Stimulated activated CD8-positive, alpha-beta memory T cell treated with anti-CD3 and anti-CD28 coated beads, Interleukin-2, amount 100 ng/mL, for 1 hour (primary cell): ENCODE measurements at places on chromosomes 5 and 9.

DNA sequence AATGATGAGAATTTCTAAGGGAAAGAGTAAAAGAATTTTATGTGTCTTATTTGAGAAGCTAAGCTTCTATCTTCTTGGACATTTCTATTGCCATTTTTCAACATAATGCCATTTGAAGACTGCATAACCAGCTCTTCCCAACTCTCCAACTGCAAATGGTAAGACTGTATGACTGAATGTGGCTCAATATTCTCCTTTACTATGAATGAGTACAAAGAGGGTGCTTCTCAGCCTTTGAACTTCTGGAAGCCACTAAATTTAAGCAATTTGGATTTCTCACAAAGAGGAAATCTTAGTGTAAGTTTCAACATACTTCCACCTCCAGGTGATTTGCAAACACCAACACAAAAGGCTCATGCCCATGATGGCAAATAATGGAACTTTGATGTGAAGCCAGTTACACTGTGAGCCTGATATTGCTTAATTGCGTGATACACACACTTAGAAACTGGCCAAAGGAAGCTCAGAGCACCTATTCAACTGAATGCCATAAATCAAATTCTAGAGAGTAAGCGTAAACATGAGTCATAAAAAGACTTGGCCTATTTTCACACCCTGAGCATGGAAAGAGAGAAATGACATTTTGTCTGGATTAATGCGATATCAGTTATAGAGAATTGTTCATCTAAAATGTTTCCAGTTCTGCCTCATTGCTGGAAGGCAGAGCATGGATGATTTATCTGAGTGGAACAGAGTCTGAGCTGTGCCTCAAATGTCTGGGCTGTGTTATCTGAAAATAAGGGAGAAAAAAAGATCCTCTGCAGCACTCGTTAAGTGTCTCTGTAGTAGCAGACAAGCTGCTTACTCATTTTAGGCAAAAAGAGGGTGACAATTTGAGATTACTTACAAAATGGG is 145.3 kb downstream of the PLK2 start:
- DNase-seq = no peak

GRCh38 chr5:168317521-168318147 is 26.2 kb downstream of the WWC1 start:
- DNase-seq = no peak

- DNase-seq = no peak
Observed at GRCh38 chr5:57445705-57446037, 36.9 kb downstream of the ACTBL2 start.

- DNase-seq = no peak
Observed at GRCh38 chr5:39099831-39100230, 25.6 kb upstream of the RICTOR start.

DNA sequence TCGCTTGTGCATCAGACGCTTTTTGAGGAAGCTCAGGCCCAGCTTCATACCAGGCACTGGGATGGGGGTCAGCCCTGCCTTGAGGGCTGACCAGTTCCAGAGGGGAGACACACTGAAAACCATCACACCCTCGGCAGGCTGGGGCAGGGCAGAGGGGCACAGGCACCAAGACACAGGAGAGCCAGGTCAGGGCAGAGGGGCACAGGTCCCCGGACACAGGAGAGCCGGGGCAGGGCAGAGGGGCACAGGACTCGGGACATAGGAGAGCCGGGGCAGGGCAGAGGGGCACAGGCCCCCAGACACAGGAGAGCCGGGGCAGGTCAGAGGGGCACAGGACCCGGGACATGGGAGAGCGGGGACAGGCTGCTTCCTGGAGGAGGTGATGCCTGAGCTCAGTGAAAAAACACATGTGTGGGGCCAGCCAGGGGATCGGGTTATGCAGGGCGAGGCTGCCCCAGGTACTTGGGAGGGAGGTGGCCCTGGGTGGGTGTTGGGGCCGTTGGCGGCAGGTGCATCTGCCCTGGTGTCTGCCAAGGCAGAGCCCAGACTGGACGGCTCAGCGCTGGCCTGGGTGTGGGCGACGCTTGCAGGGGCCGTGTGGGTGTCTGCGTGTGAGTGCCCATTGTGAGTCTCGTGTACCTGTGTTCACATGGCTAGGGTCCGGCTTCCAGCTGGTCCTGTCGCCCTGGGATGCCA is 15.1 kb upstream of the SLC2A6 start:
- no peak for DNase-seq

GRCh38 chr9:981491-981898 is 5.0 kb downstream of the DMRT3 start:
- DNase-seq = no peak

DNA sequence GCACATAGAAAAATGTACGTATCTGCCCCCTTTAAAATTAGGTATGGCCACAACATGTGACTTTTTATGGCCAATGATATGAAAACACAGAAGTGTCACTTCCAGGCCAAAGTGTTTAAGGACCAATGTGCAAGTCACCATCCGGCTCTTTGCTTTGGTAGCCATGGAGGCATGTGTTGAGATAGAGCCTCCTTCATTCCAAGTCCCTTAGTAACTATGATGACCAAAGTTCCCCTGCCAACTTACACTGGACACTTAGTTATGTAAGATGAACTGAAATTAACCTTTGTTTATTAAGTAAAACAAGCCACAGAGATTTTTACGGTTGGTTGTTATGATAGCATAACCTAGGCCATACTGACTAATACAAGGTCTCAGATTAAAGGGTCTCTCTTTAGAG is 51.0 kb downstream of the FBN2 start:
- DNase-seq = no peak
